Thymus (tissue), 14 donors: ENCODE measurements at places on chromosomes 2 and 18. TPM values are rescaled to one million over a fixed set of nuclear protein-coding genes. Genes with fewer than 3 reads are reported as not detected.

GRCh38 chr18:26703170-26703930 lies 155.0 kb upstream of the KCTD1 start:
- DNase-seq = no peak

- DNase-seq = peak; percentile 56
Measured at GRCh38 chr18:63074981-63075404, 244.6 kb downstream of the BCL2 start.

- DNase-seq = peak; percentile 53
Measured at GRCh38 chr2:222912117-222912516, 51.3 kb downstream of the ACSL3 start.

- DNase-seq = no peak
Measured at GRCh38 chr18:55031979-55032378, 72.7 kb upstream of the CCDC68 start.

GRCh38 chr2:111705711-111706336 lies 178.2 kb downstream of the ANAPC1 start:
- peak; percentile 90 for DNase-seq

- DNase-seq = no peak
Measured at GRCh38 chr2:64649013-64649484, 4.7 kb downstream of the SERTAD2 start.

GRCh38 chr2:86274265-86274917 lies 63.0 kb downstream of the REEP1 start:
- no peak for DNase-seq

DNA sequence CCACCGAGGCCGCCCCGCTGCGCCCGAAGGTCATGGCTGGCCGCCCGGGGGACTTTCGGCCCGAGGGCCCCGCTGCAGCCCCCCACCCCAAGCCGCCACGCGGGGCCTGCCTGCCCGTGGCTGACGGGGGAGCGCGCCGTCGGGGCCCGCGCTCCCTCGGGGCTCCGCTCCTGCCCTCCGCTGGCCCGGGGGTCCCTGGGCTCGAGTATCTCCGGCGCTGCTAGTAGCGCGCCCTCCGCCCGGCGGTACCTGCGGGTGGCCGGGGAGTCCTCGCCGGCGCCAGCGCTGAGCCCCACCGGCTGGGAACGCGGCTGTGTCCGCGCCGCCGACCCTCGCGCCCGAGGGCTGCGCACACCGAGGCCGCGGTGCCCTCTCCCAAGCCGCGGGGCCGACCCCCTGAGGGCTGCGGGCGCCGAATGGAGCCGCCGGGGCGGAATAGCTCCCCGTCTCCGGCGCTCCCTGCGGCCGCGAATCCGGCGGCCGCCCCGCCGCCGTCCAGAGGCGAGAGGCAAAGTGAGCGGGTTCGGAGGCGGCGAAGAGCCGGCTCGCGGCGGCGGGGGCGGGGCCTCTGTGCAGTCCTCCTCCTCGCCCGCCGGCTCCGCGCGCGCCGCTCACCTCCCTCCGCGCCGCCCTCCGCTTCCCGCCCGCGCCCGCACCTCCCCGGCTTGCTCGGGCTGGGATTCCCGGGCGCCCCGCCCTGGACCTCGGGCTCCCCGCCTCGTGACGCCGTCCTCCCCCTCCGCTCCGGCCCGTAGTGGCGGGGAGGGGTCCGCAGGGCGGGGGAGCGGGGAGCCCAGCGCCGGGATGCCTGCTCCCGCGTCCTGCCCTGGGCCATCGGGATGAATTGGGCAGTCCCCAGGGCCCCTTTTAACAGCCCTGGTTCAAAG lies at the start of gene KCNG3:
TSS of gene KCNG3 (minus strand) at position 515 of the 887 bp plus-strand sequence. CDS start at position 34, 481 bp downstream.
- DNase-seq = peak; percentile 52

DNA sequence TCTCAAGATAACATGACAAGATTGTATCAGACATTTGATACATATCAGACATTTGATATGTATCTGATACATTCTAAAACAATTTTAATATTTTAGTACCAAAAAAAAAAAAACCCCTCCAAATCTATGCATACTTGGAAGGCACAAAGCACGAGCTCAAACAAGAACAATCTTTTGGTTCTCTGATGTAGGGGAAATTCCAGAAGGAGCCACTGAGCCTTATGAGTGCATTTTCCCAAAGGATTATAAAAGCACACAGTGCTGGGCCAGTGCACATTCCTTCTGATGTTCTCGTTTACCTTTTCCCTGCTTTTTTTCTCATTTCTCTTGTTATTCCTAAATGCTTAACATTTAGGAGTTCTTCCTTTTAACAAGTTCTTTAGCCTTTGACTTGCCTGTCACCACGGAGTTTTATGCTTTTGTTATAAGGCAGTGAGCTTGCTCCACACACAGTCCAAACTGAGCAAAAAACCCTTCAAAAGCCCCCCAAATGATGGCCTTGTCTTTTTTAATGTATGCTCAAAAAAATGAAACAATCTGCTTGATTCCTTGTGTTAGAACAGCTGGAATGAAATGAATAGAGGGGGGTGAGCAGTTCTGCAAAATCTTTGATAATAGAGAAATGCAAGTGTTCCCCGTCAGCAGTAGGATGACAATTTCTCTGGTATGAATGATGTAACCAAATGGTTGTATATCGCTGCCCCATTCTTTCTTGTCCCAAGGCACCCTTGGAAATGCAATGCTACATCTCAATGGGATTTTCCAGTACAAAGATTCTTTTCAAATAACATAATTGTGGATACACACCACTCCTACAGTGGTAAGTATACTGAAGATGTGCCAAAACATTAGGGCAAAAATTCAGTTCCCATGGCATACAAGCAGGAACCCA lies 597.2 kb upstream of the ZEB2 start:
- DNase-seq = no peak

DNA sequence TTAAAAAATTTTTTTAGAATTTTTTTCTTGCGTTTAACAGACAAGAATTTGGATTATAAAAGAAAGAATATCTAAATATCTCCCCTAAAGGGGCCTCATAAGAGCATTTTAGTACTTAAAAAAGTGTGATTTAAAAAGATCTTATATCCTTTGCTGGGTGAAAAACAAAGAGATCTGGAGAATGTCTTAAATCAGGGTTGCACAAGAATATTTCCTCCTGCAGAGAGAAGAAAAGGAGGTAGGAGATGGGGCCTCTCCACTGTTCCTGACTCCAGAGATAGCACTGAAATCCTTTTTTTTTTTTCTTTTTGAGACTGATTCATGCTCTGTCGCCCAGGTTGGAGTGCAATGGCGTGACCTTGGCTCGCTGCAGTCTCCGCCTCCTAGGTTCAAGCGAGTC lies 68.5 kb upstream of the OSR1 start:
- DNase-seq = no peak

GRCh38 chr2:10269711-10270610 lies 32.7 kb upstream of the HPCAL1 start:
- DNase-seq = no peak

DNA sequence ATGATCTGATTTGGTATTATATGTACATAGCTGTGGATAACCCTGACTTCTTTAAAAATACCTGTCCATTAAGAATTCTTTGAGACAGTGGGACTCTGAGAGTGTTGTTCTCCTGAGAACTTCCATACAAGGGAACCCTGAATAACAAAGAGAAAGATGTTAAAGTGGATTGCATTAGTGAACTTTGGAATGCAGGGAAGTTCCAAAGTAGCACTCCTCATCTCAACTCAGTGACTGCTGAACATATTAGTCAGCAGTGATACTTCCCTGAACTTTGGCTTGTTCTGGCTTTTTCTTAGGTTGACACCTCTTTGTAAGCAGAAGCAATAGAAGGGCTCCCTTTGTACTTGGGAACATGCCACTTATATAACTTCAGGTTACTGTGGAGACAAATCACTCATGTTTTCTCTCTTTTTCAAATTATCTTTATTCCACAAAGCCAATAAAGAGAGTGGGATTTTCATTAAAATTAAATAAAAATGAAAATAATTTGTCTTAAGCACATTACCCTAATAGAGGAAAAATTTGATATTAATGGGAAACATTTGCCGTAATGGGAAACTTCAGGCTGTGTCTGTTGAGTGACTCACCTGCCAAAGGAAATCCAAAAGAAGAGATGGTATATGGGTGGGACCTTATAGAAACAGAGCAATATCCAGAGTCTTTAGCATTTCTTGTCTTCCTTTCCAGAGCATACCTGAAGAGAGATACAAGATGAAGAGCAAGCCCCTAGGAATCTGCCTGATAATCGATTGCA lies 33.3 kb downstream of the CFLAR start:
- no peak for DNase-seq

- peak; percentile 62 for DNase-seq
Measured at GRCh38 chr2:207474863-207475485, 54.8 kb upstream of the CREB1 start.

MAL gene
- total RNA-seq = 190 TPM

CHN1 gene
- 3.1 TPM for total RNA-seq

HMSD gene
- total RNA-seq = 2.7 TPM

NT5DC4 gene
- 0.85 TPM for total RNA-seq

ABCB11 gene
- 0.05 TPM for total RNA-seq

TUBA3D gene
- total RNA-seq = 0.05 TPM
